IPS DF 19.7 (cell line): ENCODE measurements at places on chromosomes 12 and 14.

GRCh38 chr12:13592063-13592942 is 389.1 kb downstream of the GRIN2B start:
- no peak for DNase-seq

GRCh38 chr14:42014301-42014700 is 407.6 kb downstream of the LRFN5 start:
- no peak for DNase-seq

DNA sequence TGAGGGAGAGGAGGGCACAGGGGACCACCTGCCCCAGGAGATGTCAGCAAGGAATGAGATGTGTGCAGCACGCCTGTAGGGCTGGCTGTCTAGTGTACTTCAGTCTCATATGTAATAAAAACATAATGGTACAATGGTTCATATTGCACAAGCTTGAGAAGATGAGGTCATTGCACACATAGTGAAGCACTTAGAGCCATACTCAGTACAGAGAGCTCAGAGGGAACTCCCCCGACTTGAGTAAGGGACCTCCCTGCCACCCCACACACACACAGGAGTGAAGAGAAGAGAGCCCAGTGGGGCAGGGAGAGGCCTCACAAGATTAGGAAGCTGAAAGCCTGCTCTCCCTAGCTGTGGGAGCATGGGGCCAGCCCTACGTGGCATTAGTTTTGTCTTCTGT is 61.5 kb downstream of the SLC6A12 start:
- no peak for DNase-seq

GRCh38 chr12:30988646-30989286 is 62.2 kb downstream of the TSPAN11 start:
- DNase-seq = no peak

DNA sequence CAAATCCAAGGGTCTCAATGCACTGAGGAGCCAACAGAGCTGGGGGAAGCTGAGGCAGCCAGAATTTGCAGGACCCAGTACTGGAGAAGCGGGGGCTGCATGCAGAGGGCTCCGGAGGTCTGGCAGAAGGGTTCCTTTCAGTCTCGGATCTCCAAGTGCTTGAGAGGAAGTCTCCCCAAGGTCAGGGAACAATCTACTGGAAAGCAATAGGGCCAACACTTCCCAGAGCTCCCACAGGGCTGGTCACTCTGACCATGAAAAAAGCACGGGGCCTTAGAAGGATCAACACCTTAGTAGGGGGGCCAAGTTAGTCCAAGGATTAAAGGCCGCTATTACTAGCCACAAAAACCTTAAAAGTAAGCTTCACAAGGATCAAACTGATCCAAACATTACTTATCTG is 31.7 kb downstream of the SPPL3 start:
- no peak for DNase-seq

GRCh38 chr14:67557118-67557517 is 24.0 kb downstream of the PLEKHH1 start:
- DNase-seq = no peak

GRCh38 chr12:160858-161257 is 53.1 kb downstream of the SLC6A12 start:
- no peak for DNase-seq

- DNase-seq = no peak
These were observed 56.3 kb downstream of the SLC8B1 start for GRCh38 chr12:113278633-113279032.

- no peak for DNase-seq
These were observed 20.3 kb downstream of the HEBP1 start for GRCh38 chr12:12979731-12980259.

DNA sequence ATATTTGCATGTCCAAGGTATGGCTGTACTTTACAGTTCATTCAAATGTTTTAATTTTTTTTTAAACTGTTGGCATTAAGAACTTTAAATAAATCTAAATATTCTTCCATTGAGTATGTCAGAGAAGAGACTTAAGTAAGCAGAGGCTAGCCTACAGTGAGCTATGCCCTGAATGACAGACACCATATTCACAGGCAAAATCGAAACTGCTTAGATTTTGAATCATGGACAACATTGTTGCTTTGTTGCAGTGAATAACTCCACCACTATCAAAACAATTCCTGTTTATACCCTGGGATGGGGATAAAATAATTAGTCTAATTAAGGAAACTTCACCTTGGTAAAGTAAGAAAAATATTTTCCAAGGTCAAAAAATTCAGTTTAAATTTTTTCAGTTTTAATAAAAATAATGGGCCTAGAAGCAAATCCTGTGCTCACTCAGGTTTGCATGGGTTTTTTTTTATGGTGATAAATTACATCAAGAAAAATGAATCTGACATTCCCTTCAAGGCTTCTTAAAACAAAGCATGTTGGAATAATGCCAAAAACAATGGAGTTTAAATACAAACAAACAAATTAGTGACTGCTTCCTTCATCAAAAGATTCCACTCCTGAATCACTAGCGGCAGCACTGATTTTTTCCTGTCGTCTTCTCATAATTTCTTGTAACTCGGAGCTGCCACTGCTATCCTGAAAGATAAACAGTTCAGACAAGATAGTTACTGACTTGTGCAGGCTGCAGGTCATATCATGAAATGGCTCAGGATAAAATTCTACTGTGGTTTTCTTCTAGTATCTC is 168.2 kb downstream of the EPS8 start:
- no peak for DNase-seq

DNA sequence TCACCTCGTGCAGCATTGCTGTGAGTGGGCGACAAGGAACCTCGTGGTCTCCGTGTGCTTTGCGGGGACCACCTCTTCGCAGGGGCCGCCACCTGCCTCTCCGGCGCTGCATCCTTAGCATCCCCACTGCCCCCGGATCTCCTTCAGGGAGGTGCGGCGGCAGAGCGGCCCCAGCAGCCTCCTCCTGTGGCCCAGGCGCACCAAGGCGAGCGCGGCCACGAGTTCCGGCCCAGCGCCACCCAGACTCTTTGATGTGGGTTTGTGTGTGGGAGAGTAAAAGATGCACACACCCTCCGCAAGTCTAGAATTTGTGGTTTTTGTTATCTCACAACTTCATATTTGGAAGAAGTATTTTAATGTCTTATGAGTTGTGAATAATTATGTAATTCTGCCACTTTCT is 118.8 kb upstream of the DIO3 start:
- no peak for DNase-seq

- DNase-seq = no peak
These were observed 691 bp downstream of the ZFYVE26 start for GRCh38 chr14:67815573-67816225.

GRCh38 chr14:100317912-100318808 is 5.0 kb upstream of the SLC25A47 start:
- DNase-seq = no peak

- DNase-seq = no peak
These were observed 5.0 kb downstream of the PAX9 start for GRCh38 chr14:36666416-36667206.

DNA sequence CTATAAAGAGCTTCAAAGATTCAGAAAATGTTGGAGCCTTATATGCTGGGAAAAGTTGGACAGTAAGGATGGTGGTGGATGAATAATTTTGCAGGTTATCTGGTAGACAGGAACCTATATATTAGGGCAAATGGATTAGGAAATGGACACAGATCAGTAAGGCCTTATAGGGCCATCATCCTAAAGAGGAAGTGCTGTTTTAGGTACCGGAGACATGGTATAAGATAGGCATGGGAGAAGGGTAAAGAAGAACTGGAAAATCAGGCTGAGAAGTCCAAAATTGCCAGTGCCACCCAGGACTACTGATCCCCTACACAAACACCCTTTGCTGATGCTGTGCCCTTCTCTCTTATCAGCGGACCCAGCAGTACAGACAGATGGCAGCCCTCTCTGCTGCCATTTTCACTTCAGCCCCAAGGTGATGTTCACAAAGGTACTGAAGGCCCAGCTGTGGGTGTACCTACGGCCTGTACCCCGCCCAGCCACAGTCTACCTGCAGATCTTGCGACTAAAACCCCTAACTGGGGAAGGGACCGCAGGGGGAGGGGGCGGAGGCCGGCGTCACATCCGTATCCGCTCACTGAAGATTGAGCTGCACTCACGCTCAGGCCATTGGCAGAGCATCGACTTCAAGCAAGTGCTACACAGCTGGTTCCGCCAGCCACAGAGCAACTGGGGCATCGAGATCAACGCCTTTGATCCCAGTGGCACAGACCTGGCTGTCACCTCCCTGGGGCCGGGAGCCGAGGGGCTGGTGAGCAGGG is 5.5 kb downstream of the GDF11 start:
- no peak for DNase-seq

- DNase-seq = no peak
These were observed 56.1 kb upstream of the MAP1LC3B2 start for GRCh38 chr12:116502989-116503496.

- DNase-seq = no peak
These were observed 82.6 kb upstream of the PTPRB start for GRCh38 chr12:70719672-70720420.

- DNase-seq = no peak
These were observed 45.6 kb downstream of the DNAH10 start for GRCh38 chr12:123807670-123808069.

GRCh38 chr14:29649170-29649569 is 278.5 kb downstream of the PRKD1 start:
- no peak for DNase-seq

DNA sequence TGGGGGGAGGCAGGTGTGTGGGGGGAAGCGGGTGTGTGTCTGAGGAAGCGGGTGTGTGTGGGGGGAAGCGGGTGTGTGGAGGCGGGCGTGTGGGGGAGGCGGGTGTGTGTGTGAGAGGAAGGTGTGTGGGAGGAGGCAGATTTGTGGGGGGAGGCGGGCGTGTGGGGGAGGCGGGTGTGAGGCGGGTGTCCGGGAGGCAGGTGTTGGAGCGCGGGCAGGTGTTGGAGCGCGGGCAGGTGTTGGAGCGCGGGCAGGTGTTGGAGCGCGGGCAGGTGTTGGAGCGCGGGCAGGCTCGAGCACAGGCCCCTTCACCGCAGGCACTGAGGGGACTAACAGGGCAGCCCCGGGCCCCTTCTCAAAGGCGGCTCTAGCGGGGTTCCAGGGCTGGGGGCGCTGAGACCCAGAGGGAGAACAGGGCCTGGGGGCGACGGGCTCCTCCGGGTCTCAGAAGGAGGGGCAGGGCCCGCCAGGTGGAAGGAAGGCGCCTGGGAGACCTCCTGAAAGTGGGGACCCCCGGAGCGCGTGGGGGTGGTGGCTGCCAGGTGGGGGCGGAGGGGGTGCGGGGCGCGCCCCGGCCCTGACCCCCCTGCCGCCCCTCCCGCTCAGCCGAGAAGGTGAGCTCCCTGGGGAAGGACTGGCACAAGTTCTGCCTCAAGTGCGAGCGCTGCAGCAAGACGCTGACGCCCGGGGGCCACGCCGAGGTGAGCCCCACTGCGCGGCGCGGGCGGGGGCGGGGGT is 3.2 kb downstream of the CRIP2 start:
- DNase-seq = no peak

DNA sequence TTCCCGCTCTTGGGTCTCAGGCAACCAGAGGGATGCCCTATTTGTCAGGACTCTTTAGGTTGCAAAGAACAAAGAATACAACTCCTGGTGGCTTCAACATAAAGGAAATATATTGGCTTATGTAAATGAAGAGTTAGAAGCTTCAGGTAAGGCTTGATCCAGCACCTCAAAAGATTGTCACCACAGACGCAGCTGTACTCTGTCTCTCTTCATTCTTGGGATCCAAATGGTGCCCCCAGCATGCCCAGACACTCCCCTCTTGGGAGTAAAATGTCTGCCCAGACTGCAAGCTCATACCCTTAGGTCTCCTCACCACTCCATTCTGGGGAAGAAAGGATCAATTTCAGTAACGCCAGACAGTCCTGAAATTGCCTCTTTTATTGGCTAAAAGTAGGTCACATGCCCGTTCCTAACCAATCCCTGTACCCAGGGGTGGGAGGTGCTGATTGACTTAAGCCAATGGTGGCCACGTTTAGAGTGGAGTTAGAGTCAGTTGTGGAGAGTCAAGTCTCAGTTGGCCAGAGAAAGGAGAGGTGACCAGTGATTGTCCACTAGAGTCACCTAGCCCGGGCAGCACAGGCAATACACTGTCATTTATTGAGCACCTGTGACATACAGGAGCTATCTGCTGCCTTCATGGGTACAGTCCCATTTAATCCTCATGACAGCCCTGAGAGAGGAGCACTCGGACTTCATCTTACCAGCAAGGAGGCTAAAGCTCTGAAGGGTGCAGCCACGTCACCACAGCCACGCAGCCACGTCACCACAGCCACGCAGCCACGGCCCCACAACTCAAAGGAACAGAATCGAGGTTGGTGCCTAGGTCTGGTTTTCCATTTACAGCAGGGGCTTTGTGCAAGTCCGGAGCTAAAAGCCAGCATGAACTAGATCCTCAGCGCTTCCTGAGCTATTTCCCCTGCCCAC is 19.7 kb upstream of the BEGAIN start:
- DNase-seq = no peak

GRCh38 chr12:1741154-1741949 is 50.5 kb downstream of the ADIPOR2 start:
- DNase-seq = no peak

DNA sequence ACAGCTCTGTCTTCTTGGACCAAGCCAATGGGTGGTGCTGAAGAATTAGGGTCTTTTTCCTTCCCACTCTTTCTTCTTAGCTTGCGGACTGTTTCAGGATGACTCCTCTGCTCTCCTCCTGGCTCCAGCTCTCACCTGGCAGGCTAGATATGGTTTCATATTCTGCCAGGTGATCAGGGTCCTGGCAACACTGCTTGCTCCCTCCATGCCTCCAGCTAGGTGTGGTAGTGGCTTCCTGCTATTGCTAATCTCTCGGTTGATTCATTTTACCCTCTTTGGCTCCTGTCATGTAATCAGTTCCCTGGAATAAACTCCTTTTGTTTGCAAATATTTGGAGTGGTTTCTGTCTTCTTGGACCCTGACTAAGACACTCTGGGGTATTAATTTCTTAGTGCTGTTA is 4.3 kb upstream of the GZMH start:
- DNase-seq = no peak

DNA sequence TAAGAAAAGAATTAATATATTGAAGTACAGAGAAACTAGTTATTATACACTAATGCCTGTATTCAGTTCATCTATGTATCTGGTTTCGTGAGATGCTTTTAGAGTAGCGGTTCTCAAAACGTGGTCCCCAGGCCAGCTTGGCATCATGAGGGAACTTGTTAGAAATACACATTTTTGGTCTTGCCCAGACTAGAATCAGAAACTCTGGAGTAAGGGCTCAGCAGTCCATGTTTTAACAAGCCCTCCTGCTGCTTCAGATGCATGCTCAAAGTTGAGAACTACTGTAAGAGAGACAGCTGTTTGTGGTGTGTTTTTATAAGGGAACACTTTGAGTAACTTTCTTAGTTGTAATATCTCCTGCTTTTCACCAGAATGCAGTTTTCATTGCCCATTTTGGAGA is 18.1 kb downstream of the GPATCH2L start:
- DNase-seq = no peak

DNA sequence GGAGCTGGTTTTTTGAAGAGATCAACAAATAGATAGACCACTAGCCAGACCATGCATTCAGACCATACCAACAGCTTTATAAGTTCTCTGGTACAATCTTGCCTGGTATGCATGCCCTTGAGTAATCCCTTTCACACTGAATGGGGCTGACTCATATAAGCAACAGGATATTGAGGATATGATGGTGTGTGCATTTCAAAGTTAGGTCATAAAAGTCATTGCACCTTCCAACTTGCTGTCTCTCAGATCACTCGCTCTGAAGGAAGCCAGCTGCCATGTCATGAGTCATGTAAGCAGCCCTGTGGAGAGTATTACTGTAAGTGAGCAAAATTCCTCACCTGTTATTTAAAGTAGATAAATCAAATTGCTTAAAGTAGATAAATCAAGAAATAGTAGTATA is 45.0 kb upstream of the OR6J1 start:
- DNase-seq = no peak

GRCh38 chr14:70814466-70814865 is 5.2 kb upstream of the MAP3K9 start:
- no peak for DNase-seq
